Cardiac ventricle fibroblast (primary cell): ENCODE measurements at places on chromosomes 16 and 17. TPM values are rescaled to one million over a fixed set of nuclear protein-coding genes. Genes with fewer than 3 reads are reported as not detected.

Gene TBC1D3G
- not detected in 2 replicates for total RNA-seq

Gene IGFALS
- total RNA-seq = not detected in 2 replicates

Gene HYDIN
- total RNA-seq = 0.06 and 0.24 TPM in 2 replicates

Gene IRF8
- not detected in 2 replicates for total RNA-seq

Gene NLE1
- total RNA-seq = 11.6 and 16.2 TPM in 2 replicates

Gene HSD17B1
- 0.10 and 1.6 TPM in 2 replicates for total RNA-seq

Gene OTOA
- 0.64 TPM in 1 of 2 replicates, not detected in the other for total RNA-seq

Gene TM4SF5
- not detected in 2 replicates for total RNA-seq

Gene TSPAN10
- 0.75 and 1.1 TPM in 2 replicates for total RNA-seq

Gene FA2H
- not detected in 2 replicates for total RNA-seq

Gene SDR42E1
- not detected in 2 replicates for total RNA-seq

Gene P2RX1
- not detected in 2 replicates for total RNA-seq

Gene CMTM2
- not detected in 2 replicates for total RNA-seq

Gene EPN2
- 25.2 and 31.0 TPM in 2 replicates for total RNA-seq

Gene ATP2C2
- not detected in 2 replicates for total RNA-seq

Gene ABCC12
- total RNA-seq = 0.10 and 0.12 TPM in 2 replicates

Gene TBC1D3I
- not detected in 2 replicates for total RNA-seq

Gene SLC46A1
- 3.7 and 3.9 TPM in 2 replicates for total RNA-seq

Gene E4F1
- total RNA-seq = 15.9 and 20.5 TPM in 2 replicates
